Stimulated activated CD4-positive, alpha-beta T cell treated with anti-CD3 and anti-CD28 coated beads, Interleukin-1b, Interleukin-23, amount 100 ng/mL, for 1 hour (primary cell): ENCODE measurements at places on chromosomes 7 and 10.

DNA sequence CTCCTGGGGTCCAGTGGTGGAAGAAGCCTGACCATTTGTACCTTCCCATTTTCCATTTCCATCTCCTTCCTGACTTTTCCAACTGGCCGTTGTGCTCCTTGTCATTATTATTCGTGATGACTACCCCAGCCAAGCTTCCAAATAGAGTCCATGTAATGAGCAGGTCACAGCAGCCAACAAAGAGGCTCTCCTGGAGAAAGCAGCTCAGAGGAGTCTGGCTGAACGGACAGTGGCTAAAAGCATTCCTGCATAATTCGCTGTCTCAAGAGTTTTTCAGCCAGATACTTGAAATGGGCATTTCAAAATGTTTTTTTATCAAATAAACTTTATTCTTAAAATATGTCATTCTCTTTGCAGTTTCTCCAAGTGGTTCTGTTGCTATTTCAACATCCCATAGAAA, 458.6 kb downstream of the INHBA start:
- no peak for DNase-seq

DNA sequence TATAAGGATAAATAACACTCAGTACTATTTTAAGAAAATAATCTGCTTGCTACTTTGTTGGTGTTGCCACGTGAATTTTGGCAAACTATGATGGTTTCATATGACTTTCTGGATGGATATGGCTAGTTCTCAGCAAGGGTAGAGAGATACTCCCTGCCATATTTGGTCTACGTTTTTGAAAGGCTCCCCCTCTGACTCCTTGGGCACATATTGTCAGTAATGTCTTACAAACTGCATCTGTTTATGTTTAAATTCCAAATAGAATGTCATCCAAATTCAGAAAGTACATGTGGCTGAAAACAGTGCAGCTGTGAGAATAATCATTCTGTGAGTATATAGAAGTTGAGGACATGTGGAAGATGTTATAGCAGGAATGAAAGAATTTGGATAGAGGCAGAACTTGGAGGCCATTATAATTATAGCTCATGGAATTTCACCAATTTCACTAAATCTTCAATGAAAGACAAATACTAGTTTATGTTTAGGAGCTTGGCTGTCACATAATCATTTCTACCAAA, 107.8 kb downstream of the SRI start:
- no peak for DNase-seq

GRCh38 chr7:17679458-17679857, 260.8 kb downstream of the SNX13 start:
- DNase-seq, result no peak

DNA sequence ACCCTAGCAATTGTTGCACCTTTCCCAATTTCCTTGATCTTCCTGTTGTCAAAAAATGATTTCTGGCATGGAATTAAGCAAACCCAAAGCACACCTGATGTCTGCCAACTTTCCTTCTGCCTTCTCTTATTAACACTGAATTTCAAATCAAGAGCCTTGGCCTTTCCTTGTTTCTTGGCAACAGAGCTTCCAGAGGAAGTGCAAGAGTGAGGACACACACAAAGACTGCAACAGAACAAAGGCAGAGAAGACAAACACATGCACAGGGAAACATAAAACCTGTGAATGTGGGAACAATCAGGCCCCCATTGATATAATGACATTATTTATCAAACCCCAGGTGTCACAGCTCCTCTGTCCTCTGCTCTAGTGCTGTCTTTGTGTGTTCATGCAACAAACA, 73.0 kb upstream of the IL6 start:
- no peak for DNase-seq

GRCh38 chr7:157266272-157266671, 70.5 kb upstream of the DNAJB6 start:
- DNase-seq, result no peak

- no peak for DNase-seq
Measured at GRCh38 chr10:132036153-132036886, 29.4 kb upstream of the JAKMIP3 start.

GRCh38 chr10:113436851-113437250, 116.0 kb upstream of the HABP2 start:
- DNase-seq, result no peak

- no peak for DNase-seq
Measured at GRCh38 chr10:8245814-8246142, 191.3 kb downstream of the GATA3 start.

GRCh38 chr10:130512936-130513335, 376.7 kb downstream of the GLRX3 start:
- no peak for DNase-seq

DNA sequence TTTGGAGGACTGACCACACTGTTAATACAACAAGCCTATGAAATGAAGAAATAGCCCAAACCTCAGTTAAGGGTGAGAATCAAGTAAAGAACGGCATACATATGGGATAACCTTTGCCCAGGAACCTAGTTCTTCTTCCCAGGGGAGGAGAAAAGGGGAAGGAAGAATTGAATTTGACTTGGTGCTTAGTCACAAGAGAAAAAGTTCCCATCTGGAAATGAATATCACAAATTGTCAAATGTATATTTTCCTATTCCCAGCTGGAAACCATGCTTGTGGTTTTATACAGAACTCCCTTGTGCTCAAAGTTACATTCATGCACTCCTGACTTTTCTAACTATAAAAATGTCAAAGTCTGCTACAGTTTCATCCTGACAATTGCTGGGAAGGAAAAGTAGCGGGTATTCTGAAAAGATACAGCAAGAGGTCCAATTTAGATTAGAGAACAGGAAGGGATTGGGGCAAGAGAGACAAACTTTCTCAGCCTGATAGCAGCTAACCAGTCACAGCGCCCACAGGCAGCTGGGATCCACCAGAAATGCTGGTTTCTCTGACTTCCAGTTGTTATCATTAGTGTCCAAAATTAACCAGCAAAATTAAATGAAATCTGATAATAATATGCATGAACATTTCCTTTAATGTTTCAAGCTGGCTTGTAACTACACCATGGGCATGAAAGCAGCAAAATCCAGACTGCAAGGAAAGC, 18.6 kb upstream of the GSAP start:
- no peak for DNase-seq

DNA sequence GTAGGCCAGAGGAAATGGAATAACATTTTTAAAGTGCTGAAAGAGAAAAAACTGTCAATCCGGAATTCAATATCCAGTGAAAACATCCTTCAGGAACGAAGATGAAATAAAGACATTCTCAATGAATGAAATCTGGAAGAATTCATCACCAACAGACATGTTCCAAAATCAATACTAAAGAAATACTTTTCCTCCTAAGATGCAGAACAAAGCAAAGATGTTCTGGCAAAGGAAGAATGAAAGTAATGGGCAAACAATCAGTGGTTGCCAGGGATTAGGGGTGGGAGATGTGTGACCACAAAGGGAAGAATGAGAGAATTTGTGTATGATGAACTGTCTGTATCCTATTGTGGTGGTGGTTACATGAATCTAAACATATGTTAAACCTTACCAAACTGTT, 52.8 kb upstream of the EEPD1 start:
- no peak for DNase-seq

DNA sequence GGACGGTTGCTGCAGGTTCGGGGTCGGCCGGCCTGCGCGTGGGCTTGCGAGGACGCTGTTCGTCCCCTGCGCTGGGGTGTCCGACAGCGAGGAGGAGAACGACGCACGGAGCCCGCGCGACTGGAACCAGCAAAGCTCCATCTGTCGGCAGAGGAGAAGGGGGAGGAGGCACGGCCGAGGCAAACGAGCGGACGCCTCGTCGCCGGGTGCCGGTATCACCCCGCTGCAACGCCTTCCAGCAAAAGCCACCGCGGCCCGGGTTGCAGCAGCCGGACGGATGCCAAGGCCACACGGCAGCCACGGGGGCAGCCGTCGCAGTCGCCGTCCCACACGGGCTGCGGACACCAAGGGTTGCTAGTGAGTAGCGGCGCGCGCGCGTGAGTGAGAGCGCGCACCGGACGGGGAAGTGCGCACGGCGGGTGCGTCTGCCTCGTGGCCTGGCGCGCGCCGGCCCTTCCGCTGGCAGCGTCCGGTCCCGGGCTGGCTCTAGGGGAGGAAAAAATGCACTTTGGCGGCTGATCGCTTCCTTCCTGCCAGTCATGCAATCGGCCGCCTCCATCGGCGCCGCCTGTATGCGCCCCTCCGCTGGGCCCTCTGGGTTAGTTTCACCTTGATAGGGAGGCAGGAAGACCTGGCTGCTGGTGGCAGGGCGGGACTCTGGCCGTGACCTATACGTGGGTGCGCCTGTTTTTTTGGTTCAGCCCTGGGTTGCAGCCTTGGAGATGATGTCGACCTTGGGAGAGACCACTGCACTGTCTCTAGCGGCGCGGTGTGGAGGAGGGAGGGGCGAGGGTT, 434 bp downstream of the STAMBPL1 start:
- DNase-seq, result peak; percentile 38

- no peak for DNase-seq
Measured at GRCh38 chr10:116620423-116621400, at the start of gene PNLIPRP2. Gene PNLIPRP2, plus strand, starts transcription at chr10:116620953.

- DNase-seq, result no peak
Measured at GRCh38 chr10:5500910-5501309, 1.5 kb upstream of the CALML5 start.

DNA sequence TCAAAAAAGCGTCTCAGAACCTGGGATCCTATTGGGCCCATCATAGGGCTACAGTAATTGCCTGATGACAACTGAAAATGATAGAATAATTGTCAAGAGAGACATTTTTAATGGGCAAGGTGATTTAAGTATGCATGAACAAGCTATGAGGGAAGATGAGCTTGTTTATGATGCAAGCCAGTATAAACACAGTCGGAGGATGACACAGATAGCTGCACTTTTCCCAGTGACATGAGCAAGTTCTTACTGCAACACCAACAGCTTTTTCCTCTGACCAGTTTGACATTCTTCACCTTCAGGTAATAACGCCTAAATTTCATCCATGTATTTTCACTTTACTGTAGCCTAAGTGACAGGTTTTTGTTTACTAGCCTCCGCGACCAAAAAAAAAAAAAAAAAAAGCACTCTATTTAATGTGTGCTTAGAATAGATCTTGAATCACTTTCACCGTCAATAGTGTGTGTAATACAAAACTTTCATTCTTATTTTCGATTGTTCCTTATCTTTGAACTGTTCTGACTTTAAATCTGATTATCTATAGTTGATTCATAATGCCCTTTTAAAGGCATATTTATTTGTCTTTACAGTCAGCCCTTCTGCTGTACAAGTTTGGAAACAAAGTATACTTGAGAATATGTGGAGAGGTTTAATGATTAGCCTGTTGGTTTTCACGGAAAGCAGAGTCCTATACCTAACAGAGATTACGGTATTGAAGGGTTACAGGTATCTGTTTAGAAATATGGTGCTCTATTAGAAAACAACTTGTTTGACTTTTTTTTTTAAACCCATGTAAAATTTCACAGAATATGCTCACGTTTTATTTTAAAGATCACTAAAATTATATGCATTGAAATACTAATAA, 1.7 kb downstream of the FOXP2 start:
- no peak for DNase-seq

- DNase-seq, result no peak
Measured at GRCh38 chr10:67659497-67659896, 36.5 kb downstream of the CTNNA3 start.

DNA sequence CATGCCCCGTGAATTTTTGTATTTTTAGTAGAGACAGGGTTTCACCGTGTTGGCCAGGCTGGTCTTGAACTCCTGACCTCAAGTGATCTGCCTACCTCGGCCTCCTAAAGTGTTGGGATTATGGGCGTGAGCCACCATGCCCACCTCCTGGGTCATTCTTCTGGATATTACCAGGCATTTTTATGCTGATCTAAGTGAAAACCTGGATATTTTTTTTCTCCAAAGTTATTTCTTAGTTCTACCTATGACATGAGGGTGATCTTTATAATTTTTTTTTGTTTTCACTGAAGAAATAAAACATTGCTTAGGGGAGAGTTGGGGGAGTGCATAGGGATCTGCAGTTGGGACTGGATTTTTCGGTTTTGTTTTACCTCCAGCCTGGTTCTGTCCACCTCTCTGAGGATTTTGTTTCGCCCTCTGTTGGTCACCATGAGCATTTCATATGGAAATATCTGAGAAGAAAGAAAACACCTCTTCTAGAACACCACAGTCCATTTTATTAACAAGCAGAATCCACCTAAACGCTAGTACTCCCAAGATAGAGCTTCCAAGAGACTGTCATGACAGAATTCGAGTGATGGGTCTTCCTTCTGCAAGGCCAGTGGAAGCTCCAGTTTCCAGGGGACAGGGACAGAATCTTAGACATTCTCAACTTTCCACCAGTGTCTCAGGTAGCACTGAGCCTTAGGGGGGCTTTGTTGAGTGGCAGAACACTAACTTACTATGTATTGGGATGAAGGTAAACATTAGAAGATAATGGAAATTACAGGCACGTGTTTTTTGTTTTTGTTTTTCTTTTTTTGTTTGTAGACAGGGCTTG, 33.4 kb upstream of the AFAP1L2 start:
- DNase-seq, result no peak

DNA sequence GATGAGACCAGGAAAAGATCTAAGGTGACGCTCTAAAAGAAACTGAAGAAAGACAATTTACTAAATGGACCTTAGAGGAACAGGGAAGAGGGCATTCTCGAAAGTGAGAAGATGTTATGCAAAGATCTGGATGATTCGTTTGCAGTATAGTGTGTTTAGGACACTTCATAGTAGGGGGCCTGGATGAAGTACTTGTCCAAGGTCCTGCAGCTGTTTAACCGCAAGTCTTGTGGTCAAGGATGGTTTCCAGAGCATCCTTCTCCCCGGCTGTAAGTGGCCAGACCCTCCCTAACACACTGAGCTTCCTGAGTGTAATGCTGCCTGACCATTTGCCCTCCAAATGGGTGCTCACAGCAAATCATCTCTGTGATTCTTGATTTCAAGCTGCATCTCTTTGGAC, 101.6 kb downstream of the XPNPEP1 start:
- DNase-seq, result no peak

DNA sequence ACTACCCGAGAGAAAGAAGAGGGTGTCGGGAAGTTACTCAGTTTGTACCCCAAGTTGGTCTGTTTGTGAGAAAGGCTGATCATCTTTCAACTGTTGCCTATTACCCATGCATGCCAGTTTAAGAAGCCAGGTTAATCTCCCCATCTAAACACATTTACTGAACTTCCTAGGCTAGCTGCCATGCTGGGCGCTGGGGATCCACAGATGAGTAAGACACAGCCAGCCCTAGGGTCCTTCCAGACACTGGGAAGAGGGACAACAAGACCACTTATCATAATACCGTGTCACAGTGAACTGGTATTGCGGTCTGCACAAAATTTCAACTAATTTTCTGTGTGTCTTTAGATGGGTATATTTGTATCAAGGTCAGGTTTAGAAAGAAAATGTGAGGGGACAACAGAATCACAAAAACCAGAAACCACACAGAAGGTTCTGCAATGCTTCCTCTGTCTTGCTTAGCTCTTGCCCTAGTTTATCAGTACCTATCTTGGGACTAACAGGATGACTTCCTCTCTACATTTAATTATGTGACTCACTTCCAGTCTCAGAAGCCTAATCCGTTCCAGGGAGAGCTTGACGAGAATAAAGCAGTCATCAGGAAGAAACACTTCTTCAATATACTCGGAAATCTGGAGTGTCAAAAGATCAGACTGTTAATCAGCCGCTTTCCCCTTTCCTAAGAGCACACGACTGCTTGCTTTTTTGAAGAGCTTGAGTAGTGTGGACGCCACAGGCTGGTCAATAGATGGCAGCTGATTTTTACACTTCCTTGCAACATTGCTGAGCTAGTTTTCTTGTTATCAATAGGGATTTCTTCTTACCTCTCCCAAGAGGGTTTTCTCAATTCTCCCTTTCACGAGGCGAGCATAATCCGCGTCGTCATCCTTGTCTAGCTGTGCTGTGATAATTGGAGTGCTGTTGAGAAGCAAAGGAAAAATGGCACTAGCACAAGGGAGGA, 45.7 kb downstream of the POLR3A start:
- DNase-seq, result no peak
